ENCODE measurements at places on chromosomes 13 and 19.

DNA sequence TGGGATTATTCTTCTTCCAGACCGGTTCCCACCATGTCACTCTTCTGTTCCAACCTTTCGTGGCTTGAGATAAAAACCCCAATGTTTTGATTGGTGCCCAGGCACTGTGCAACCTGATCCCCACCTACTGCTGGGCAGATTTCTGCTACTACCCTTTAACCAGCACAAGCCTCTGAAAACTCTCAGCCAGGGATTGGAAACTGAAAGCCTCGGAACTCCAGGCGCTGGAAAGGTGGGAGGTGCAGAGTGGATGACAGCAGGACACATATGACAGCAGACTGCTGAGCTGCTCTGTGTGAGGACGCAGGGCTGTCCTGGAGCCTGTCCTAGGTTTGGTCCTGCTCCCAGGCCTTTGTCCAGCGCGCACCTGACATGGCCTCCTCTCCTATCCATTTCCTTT lies 68.5 kb upstream of the GTF3A start:
- no peak for DNase-seq

- no peak for DNase-seq
These were observed 7.8 kb downstream of the ZNF600 start for GRCh38 chr19:52778811-52779210.

GRCh38 chr19:11624069-11624463 lies 26.8 kb downstream of the ZNF627 start:
- DNase-seq = peak; percentile 55

DNA sequence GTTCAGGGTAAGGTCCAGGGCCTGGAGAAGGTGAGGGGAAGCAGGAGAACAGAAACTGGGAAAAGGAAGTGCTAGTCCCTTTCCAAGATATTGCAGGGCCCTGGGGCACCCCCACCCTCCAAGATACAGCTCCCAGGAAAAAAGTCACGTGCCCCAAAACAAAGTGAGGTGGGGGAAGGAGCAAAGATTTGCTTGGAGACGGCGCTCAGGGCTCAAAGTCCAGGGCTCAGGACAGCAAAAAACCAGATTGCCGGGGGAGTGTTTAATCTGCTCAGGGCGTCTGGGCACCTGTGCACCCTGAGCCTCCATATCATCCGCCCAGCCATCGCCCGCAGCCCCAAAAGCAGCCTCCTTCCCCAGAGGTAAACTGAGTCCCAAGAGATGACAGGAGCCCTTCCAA lies 6.3 kb downstream of the SMIM24 start:
- DNase-seq = no peak

- DNase-seq = no peak
These were observed 15.0 kb downstream of the PLIN4 start for GRCh38 chr19:4503132-4503824.
